Stimulated activated CD4-positive, alpha-beta T cell treated with anti-CD3 and anti-CD28 coated beads, Interleukin-12 subunit alpha, Interleukin-12 subunit beta, amount 100 ng/mL, for 24 hours (primary cell): ENCODE measurements at places on chromosomes 7 and 10.

DNA sequence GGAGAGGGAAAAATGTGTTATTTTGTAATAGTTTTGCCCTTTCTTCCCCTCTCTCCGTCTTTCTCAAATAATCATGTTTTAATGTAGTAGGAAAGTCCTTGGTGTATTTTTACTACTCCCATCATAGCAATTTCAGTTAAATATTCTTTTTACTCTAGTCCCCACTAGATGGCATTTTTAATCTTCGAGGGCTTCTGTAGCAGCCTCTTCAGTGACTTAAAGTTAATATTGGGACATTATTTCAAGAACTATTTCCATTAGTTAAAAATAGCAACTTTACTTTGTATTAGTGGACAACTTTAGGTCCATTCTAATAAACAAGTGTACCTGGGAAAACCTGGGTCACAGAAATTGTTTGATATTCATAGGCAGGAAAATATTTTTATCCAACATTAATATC is 23.0 kb downstream of the EDRF1 start:
- DNase-seq: no peak

DNA sequence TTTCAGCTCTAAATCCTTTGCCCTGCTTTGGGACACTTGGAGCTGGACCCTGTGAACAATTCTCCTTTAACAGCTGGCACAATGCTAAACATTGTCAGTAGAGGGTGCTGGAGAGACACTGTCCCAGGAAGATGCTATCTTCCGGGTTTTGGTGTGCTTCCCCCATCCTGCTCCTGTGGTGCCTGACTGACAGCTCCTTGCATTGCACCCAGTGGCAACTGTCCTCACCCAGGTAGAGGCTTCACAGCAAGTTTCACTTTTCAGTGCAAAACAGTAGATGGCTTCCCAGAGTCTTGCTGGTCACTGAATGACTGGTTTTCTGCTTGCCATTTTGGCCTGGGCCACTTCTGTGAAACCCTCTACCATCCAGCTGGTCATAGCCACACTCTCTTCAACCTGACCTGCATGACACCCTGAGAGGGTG is 77.3 kb downstream of the CDC14C start:
- no peak for DNase-seq

GRCh38 chr7:43039346-43039745 is 73.1 kb upstream of the HECW1 start:
- DNase-seq: no peak

GRCh38 chr10:71606257-71607081 is 113.1 kb downstream of the C10orf105 start:
- DNase-seq: no peak

- DNase-seq: peak; percentile 19
Observed at GRCh38 chr10:70513848-70514309, 35.3 kb downstream of the PALD1 start.

DNA sequence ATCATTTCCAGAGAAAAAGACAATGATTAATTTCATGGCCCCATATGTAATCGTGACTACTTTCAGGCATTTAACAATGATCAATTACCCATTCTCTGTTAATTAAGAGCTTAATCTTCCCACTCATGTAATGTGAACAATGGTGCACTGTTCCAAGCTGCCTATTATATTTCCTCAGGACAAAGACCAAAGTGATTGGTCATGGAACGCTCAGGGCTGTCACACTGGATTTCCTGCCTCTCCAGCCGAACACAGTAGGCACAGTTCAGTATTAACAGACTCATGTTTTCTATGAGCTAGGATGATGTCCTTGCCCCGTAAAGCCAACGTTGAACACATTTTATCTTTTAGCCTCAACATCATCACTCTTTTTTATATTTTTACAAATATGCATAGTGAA is 142.7 kb upstream of the FZD8 start:
- DNase-seq: no peak

DNA sequence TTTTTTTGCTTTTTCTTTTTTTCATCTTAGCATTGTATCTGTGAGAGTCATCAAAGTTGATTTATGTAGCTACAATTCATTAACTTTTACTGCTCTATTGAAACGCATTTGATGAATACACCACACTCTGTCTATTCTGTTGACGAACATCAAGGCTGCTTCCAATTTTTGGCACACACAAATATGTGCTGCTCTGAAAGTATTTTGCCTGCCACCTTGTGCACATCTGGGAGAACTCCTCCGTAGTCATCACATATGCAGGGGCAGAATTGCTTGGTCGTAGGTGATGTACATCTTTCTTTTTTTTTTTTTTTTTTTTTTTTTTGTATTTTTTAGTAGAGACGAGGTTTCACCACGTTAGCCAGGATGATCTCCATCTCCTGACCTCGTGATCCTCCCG is 796.8 kb downstream of the KCNMA1 start:
- no peak for DNase-seq

- DNase-seq: no peak
Observed at GRCh38 chr7:133776266-133776665, 350.9 kb upstream of the LRGUK start.

- no peak for DNase-seq
Observed at GRCh38 chr7:73433924-73434700, 534 bp downstream of the FZD9 start.

GRCh38 chr10:124944982-124945381 is 3.1 kb downstream of the ZRANB1 start:
- no peak for DNase-seq

DNA sequence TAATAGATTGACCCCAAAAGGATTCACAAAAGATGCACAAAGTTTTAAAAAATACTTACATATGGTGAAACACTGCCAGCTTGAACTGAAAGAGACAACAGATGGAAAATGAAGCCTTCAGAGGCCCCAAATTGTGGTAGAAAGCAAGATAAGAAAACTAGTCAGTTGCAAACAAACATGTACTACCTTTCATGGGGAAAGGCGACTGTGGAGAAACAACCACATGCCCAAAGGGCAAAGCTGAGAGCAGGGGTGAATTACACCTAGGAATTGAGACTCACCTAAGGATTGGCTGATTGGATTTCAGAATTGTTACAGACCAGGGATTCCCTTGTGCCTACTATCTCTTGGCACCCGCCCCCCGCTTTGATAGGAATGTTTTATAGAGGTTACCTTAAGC is 13.1 kb downstream of the EPC1 start:
- no peak for DNase-seq

DNA sequence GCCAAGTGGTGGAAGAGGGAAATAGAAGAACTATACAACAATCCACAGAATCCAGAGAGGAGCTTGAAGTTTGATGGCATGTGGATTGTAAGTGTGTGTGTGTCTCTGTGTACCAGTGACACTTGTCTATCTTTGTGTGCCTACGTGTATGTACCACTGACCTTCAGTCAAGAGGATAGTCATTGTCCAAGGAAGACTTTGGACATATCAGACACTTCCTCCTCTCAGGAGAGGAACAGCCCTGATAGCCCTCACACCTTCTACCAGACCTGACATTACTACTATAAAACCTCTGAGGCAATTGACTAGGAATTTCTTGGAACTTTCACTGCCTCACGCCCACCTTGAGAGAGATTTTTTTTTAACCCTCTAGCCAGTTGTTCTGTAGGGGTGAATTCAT is 19.6 kb upstream of the MGAM2 start:
- DNase-seq: no peak

GRCh38 chr7:111168182-111168581 is 77.3 kb downstream of the LRRN3 start:
- DNase-seq: no peak

- peak; percentile 37 for DNase-seq
Observed at GRCh38 chr10:13440185-13441061, 88.4 kb downstream of the BEND7 start.

DNA sequence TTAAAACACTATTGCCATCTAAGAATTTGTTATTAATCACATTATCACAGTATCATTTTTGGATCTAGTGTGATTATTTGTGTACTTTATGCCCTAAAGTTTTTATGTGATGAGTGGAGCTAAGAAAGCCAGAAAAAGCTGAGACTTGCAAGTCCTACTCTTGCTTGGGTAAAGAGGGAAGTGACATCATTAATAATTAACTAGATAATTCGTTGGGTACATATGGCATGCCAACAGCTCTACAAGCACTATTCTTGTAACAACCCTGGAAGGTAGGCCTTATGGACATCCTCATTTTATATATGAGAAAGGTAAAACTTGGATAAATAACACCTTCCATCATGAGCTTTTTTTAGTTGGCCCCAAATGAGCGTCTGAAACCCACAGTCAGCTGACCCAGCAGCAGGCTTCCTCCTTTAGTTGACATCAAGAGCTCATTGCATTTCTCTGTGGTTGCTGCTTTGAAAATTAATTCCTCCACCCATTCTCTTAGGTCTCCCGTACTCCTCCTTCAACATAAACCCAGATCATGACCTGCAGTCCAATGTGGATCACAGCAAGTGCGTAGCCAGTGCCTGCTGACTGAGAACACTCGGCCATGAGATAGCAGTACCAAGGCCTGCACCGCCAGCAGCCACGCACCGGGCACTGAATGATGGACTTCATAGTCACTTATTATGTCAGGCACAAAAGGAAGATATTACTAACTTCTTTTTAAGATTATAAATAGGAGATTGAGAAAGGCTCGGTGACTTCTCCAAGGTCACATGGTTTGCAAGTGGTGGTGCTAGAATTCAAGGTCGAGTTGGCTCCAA is 292.0 kb upstream of the AOAH start:
- no peak for DNase-seq

- no peak for DNase-seq
Observed at GRCh38 chr7:37990337-37990736, 69.9 kb downstream of the EPDR1 start.

GRCh38 chr10:43857206-43857930 is 208.7 kb upstream of the ZNF32 start:
- DNase-seq: no peak

GRCh38 chr7:42156291-42156865 is 80.6 kb downstream of the GLI3 start:
- DNase-seq: no peak

GRCh38 chr7:96246919-96247318 is 75.0 kb downstream of the SLC25A13 start:
- no peak for DNase-seq

- DNase-seq: no peak
Observed at GRCh38 chr10:86017841-86018734, 348.5 kb downstream of the GRID1 start.
